ENCODE measurements at places on chromosomes 12 and 14.

- no peak for DNase-seq
These were observed 23.6 kb downstream of the MMAB start for GRCh38 chr12:109549613-109550270.

DNA sequence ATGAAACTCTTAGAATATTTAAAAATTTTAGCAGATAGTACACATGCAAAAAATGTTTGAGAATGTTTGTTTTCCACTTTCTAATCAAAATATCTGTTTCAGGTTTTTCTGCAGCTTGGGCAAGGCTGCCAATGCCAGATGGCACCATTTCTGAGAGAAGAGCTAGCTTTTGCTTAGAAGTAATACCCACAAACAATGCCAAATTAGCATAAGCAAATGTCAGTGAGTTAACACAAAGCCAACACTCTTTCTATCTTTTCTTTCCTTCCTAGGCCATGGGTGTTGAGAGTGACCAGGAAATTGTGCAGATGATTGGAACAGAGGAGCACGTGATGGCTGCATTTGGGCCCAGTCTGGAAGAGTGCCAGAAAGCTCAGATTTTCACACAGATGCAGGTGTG, 35.2 kb downstream of the POLR3B start:
- DNase-seq = no peak

GRCh38 chr12:12723149-12723680, 6.0 kb downstream of the CDKN1B start:
- DNase-seq = no peak

DNA sequence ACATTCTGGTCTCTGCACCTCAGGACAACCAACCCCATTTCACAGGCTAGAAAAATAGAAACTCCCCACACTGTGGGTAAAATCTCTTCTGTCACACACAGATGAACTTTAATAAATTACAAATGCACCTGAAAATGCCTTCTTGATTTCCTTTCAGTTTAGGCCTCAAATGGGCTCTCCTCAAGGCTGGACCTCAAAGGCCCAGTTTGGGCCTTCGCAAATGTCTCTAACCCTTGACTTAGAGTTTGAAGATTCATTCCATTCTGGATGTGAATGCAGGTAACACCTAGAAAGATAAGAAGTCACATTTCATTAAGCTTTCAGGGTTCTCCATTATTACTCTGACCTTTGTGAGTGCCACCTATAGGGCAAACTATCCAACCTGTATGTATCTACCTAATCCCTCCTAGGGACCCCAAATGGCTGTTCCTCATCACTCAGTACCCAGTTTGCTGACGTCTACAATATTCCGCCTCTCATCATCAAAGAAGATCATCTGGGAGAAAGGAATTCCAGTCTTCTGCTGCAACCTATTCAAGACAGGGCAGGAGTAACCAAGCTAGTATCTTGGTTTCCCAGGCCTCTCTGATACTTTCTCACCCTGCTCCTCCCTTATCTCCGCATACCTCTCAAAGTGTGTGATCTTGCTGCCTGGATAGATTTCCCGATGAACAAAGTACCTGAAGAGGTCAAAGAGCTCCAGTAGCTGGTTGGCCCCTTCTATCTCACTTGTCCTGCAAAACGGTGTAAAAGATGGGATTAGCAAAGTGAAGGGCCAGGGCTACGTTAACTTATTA, 776 bp upstream of the CHMP4A start:
- no peak for DNase-seq
